ENCODE measurements at places on chromosomes 3 and 15. TPM values are rescaled to one million over a fixed set of nuclear protein-coding genes. Genes with fewer than 3 reads are reported as not detected.

DNA sequence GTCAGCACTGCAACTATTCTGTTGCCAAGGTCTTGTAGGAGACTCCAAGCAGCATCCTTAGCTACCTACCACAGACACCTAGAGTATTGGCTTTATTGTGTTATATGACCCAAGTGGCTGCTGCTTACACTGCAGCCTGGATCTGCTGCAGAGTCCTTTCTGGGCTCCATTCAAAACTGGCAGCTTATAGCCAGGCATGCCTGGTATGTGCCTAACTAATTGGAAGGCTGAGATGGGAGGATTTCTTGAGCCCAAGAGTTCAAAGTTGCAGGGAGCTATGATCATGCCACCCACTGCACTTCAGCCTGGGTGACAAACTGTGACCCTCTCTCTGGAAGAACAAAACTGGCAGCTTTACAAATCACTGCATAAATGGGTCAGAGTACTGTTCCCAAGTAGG lies 8.6 kb downstream of the NDUFB4 start:
- no peak for DNase-seq

GRCh38 chr3:170154569-170155143 lies 26.9 kb downstream of the PHC3 start:
- DNase-seq = peak; percentile 38

- peak; percentile 88 for DNase-seq
Measured at GRCh38 chr3:46566040-46566641, at the start of gene LRRC2. Gene LRRC2, minus strand, starts transcription at chr3:46566302. Its CDS starts 14,711 bp downstream, at chr3:46551591.

GRCh38 chr15:71118881-71119632 lies 3.8 kb downstream of the THSD4 start:
- DNase-seq = no peak

- no peak for DNase-seq
Measured at GRCh38 chr3:132837615-132838014, 115.4 kb upstream of the NPHP3 start.

The SLC2A2 gene
- polyA plus RNA-seq = 0.63 TPM
